ENCODE measurements at places on chromosomes 6 and 20.

GRCh38 chr6:154448448-154449096 is 61.9 kb downstream of the CNKSR3 start:
- DNase-seq: no peak

- DNase-seq: no peak
Measured at GRCh38 chr6:137286916-137287315, 67.7 kb upstream of the IFNGR1 start.

- no peak for DNase-seq
Measured at GRCh38 chr6:56155634-56156141, 91.7 kb downstream of the COL21A1 start.

- no peak for DNase-seq
Measured at GRCh38 chr6:113893866-113894265, 36.7 kb downstream of the MARCKS start.

GRCh38 chr20:10812759-10813327 is 139.0 kb upstream of the JAG1 start:
- DNase-seq: no peak

GRCh38 chr20:8067082-8067481 is 47.5 kb upstream of the TMX4 start:
- DNase-seq: no peak

Measured in pancreas (tissue), 10 donors.